ENCODE measurements at places on chromosomes 4 and X.

GRCh38 chr4:98720871-98721480, 62.6 kb upstream of the TSPAN5 start:
- DNase-seq = no peak

DNA sequence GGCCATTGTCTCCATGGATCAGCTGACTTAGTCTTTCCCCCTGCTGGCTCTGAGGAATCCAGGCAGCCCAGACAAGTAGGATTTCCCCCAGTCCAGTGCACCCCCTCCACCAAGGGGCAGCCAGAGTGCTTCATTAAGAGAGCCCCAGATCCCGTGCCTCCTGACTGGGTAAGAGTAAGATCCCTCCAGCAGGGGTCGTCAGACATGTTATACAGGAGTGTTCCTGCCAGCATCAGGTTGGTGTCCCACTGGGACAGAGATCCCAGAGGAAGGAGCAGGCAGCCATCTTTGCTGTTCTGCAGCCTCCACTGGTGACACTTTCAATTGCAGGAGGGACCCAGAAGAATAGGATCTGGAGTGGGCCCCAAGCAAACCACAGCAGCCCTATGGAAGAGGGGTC, 29.0 kb upstream of the INPP4B start:
- DNase-seq = no peak

- DNase-seq = no peak
Measured at GRCh38 chrX:100864657-100865391, 9.3 kb downstream of the NOX1 start.

DNA sequence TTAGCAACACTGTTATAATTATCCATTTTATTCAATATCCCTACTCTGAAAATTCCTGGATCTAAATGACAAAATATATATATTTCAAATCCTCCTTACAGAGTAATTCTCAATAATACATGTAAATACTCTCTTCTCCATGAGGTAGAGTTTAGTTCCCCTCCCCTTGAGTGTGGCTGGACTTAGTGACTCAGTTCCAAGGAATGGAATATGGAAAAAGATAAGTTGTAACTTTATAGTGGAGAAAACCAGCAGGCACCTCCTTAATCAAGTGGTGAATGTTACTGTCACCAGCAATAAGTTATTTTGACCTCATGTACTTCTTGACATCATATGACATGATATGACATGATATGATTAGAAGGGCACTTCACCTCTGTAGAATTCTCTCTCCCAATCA, 302.0 kb downstream of the RAB28 start:
- no peak for DNase-seq

DNA sequence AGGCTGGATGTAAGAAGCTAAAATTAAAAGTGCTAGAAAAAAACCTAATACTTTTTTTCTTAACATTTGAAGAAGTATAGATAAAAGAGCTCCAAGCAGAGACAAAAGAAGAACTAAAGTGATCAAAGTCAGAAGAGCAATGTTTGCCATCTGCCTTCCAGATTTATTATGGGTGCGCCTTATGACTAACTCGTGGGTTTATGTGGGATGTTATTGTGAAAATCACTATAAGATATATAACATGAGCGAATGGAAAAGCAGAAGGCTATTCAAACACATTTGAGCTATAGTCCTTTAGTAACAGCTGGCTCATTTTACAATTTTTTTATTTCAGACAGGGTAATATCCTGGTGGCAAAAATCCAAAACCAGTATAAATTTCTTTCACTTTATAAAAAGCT, 1040.7 kb downstream of the RAPGEF2 start:
- no peak for DNase-seq

GRCh38 chrX:78545233-78545632, 113.9 kb downstream of the RTL3 start:
- DNase-seq = no peak

- no peak for DNase-seq
Measured at GRCh38 chr4:65234061-65234460, 436.2 kb downstream of the EPHA5 start.

DNA sequence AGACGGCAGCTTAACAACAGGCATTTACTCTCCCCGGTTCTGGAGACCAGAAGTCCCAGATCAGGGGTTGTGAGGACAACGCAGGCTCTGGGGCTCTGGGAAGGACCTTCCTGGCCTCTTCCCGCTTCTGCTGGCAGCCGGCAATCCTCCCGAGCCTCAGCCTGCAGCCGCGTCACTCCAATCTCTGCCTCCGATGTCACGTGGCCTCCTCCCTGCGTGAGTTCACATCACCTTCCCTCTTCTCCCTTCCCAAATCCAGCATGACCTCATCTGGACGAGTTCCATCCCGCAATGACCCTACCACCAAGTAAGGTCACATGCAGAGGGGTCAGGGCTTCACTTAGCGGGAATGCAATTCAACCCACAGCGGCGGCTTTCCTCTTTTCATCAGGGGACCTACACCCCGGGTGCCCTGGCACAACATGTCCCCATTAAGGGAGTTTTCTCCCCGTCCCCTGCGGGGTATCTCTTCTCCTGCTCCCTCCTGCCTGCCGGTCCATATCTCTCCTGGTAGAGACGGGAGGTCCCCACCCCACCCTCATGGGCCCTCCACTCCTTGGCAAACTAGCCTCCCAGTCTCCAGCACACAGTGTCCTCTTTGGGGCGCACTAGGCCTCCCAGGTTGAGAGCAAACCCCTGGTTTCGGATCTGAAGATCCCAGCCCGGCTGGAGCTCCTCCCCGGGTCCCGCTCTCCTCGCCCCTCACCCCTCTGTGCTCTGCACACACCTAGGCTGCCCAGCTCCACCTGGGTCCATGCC, 25.5 kb downstream of the ABLIM2 start:
- no peak for DNase-seq

GRCh38 chrX:150219374-150220185, 143.5 kb upstream of the MAMLD1 start:
- DNase-seq = no peak

DNA sequence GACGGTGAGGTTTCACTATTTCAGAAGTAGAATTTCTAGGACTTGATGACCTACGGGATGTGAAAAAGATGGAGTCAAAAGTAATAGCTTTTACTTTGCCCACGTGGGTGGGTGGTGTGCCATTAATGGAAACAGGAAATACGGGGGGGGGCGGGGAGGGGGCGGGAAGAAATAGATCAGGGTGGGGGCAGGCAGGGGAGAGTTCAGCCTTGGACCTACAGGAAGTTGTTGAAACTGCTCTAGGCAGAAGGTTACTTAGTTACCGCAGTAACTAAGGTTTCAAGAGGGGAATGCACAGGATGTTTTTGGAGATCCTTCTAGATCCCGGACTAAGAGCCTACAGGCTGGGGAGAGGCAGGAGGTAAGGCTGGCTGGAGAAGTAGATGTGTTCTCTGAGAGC, 3.6 kb upstream of the FHL1 start:
- DNase-seq = no peak
